ENCODE measurements at places on chromosomes 3 and 15.
A peak's percentile ranks its signal among the peaks of the same experiment; 100 is the strongest.

- peak; percentile 24 for DNase-seq
These were observed 62.2 kb upstream of the CTSH start for GRCh38 chr15:79007066-79007465.

- no peak for DNase-seq
These were observed 100.8 kb upstream of the LIPC start for GRCh38 chr15:58330741-58331559.

DNA sequence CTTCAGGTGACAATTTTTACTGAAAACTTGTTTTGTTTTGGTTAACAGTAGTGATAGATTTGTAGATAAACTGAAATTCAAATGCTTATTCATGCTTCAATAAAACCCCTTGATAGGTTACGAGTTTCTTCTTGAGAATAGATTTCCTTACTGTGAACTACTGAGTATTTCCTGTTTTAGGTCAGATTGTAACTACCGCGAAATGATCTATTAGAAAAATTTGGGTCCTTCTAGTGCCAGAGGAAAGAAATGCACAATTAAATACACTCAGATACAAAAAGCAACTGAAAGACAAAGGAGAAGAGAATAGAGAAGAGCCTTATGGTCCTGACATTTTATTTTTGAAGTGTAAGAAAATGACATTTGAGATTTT is 251.7 kb upstream of the TBL1XR1 start:
- no peak for DNase-seq

GRCh38 chr3:170739410-170739809 is 130.6 kb downstream of the RPL22L1 start:
- no peak for DNase-seq

- no peak for DNase-seq
These were observed 2.1 kb upstream of the CPB1 start for GRCh38 chr3:148825476-148825875.

GRCh38 chr3:138381413-138381901 is 33.1 kb downstream of the MRAS start:
- DNase-seq: peak; percentile 18

- DNase-seq: no peak
These were observed 388.1 kb upstream of the ROBO2 start for GRCh38 chr3:76651784-76652183.

DNA sequence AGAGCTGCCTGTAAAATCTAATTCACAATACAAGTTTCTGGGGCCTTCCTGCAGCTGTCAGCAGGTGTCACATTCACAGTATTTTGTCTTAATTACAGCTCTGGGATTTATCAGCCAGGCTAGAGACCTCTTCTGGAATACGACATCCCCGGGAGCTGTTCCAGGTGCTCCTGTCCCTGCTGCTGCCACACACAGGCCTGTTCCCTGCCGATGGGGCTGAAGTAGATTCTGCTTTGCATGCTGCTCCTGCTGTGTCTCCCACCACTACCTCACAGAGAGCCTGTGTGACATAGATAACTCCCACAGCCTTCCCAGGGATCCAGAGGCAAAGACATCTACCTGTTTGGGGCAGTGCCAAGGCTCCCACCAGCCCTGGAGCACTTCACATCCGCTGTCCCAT is 20.4 kb downstream of the COLQ start:
- DNase-seq: no peak

GRCh38 chr15:92288755-92289154 is 104.9 kb upstream of the ST8SIA2 start:
- DNase-seq: no peak

DNA sequence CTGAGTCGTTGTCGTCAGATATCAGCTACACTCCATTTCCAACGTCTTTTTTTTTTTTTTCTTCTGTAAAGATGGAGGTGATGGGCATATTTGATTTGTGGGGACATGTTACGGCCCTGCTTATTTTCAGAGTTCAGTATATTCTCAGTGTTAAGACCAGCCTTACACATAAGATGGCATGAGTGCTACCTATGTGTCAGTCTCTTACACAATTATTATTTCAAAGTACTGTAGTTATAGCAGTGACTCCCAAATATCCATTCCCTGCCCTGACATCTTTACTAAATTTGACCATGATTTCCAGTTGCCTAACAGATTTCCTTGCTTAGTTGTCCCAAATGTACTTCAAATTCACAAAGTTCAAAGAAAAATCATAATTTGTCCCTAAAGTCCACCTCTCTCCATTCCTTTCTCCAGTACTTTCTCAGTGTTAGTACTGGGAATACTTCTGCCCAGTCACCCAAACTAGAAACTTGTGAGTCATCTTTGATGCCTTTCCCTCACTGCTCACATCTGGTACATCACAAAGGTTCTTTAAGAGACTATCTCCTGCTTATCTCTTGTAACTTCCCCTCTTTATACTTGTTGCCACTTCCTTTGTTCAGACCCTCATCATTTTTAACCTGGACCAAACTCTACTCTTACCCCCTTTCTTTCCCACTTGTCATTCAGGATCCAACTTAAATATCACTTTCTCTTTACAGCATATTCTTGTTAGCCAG is 67.0 kb downstream of the ZNF609 start:
- DNase-seq: peak; percentile 64

DNA sequence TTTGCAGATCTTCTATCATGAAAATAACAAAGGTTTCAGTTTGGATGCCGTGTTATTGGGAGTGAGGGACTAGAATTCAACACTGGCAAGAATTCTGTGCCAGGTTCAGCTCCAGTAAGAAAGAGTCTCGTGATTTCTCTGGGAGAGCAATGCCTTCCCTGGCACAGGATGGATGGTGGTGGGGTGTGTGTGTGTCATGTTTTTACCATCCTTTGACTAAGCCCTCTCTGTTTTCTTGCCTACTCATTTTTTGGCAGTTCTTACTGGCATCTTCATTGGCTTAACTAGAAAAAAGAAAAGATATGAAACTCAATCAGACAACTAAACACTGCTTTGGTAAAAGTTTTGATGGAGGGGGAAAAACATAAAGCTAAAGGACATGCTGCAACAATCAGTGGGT is 86.6 kb downstream of the FMN1 start:
- no peak for DNase-seq

DNA sequence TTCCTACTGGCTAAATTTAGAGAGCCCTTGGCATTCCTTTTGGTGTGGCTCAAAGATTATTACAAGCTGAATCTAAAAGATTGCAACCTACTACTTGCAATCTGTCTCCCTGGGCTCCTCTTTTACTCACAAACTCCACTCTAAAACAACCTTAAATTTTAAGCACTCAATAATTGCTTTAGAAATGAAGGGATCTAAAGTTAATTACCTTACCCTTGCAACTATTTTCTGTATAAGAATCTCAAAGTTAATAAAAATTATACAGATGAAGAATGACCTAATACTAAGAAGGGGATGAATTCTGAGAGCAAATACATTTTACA is 60.2 kb downstream of the ESYT3 start:
- DNase-seq: no peak

- peak; percentile 83 for DNase-seq
These were observed 10.5 kb downstream of the FILIP1L start for GRCh38 chr3:100103558-100104441.

DNA sequence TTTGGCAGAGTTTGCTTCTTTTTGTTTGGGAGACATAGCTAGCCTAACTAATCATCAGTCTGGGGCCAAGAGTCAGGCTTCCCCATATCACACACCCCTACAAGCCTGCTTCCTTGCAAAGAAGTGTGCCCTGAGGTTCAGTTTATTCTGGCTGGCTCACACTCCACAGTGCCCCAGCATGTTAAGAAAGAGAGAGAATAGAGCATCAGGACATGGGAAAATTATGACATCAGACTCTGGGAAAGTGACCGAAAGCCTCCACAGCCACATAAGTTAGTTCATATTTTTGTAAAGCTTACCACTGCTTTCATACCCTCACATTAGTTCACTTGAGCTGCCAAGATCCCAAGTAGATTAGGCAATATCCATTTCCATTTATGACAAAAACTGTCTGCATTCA is 63.0 kb upstream of the CFAP161 start:
- peak; percentile 47 for DNase-seq

GRCh38 chr3:12353796-12354525 is 65.1 kb downstream of the PPARG start:
- DNase-seq: no peak

DNA sequence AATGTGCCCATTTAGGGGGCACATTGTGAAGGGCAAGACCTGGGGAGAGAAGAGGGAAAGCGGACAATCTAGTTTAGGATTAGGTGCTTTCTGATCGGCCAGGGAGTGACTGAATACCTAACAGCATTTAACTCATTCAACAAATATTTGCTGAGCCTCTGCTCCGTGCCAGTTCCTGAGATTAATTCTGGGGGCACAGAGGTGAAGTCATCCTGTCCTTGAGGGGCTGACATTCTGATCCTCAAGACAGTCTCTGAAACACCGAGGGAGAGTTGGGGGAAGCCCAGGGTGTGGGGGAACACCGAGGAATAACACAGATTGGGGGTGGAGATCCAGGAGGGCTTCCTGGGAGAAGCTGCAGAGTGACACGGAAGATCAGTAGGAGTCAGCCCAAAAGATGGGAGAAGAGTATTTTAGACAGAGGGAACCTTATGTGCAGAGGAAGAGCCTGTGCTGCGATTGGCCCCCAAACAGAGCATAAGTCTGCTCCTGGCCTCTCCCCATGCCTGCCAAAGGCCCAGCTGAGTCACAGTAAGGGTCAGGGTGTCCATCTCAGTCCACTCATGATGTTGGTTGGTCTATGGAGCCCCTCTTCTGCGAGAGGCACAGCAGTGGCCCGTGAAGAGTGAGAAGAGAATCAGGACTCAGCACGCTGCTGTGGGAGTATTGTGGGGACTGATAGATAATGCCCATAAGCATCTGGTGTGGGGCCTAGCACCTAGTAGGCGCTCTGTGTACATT is 60.2 kb downstream of the AMOTL2 start:
- no peak for DNase-seq

- no peak for DNase-seq
These were observed 126.5 kb downstream of the DTWD1 start for GRCh38 chr15:49747340-49747739.

DNA sequence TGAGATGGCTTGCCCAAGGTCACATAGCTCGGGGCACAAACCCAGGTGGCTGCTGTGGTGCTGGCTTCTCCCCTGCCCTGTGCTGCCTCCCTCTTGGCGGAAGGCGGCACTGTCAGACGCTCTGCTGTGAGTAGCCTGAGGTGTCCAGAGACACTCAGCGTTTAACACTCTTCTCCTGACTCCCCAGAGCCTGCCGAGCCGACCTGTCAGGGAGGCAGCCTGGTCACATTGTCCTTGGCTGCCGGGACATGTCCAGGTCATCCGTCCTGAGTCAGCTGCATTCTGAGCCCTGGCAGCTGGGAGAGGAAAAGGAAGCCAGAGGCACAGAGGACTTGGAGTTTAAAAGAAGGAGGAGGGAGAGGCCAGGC is 4.7 kb downstream of the LMAN1L start:
- DNase-seq: no peak

DNA sequence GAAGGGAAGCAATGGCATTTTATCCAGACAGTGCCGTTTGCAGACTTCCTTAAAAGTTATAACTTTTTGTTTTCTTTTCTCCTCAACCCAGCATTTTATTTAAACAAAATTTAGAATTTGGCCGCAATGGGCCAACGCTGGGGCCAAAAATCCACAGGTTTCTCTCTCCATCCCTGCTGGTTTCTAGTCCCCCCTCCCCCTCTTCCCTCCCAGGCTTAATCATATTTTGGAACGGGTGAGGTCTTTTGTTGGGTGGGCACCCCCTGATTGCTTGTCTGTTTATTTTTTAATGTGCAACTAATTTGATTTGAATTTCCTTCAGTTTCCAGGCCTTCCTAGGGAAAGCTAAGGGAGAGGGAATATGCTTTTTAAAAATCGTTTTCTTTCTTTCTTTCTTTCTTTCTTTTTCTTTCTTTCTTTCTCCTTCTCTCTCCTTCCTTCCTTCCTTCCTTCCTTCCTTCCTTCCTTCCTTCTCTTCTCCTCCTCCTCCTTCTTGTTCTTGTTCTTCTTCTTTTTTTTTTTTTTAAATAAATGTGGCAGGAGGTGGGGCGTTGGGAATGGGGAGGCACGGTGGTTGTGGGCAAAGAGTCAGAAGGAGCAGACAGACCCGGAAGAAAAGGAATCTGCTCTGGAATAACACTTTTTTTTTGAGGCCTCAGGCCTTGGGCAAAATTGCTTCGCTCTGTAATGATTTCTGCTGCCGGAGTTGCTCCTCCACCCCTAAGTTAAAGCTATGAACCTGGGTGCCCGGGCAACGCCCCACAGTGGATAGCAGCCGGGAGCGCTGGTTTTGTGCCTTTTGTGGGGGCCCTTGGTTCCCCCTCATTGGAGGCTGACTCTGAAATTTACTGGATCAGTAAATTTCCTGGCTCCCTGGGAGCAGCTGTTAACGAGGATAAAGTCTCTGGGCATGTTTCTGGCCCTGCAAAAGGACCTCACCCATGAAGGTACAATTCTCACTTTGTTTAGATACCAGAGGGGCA is 1.9 kb downstream of the FNDC3B start:
- DNase-seq: peak; percentile 54

GRCh38 chr3:56917361-56918110 is 115.8 kb upstream of the ARHGEF3 start:
- no peak for DNase-seq

DNA sequence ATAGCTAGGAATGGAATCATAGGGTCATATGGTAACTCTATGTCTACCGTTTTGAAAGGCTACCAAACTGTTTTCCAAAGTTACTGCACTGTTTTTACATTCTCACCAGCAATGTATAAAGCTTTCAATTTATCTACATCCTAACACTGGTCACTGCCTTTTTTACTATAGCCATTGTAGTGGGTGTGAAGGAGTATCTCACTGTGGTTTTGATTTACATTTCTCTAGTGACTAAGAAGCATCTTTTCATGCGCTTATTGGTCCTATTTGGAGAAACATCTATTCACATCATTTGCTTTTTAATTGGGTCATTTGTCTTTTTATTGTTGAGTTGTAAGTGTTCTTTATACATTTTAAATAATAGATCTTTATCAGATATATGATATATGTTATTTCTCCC is 53.3 kb downstream of the PIK3R4 start:
- DNase-seq: no peak

- no peak for DNase-seq
These were observed 544.8 kb downstream of the MAGI1 start for GRCh38 chr3:65493938-65494337.

DNA sequence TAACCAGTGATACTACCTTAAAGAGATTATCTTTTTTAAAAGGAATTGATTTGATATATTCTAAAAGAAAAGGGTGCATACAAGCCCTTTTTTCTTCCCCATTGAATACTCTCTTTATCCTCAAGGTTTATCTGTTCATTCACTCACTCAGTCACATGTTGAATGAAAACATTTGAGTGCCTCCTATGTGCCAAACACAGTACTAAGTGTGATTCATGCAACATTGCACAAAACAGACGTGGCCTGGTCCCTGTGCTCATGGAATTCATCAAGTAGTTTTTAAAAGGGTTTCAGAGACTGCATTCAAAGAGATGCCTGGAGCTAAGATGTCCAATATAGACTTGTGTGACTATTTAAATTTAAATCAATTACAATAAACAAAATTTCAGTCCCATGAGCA is 462.2 kb upstream of the MDFIC2 start:
- no peak for DNase-seq

GRCh38 chr3:160686955-160687535 is 10.1 kb downstream of the ARL14 start:
- peak; percentile 33 for DNase-seq

GRCh38 chr15:62298811-62299210 is 133.7 kb upstream of the C2CD4B start:
- no peak for DNase-seq
